ENCODE measurements at places on chromosomes 12 and 14. TPM values are rescaled to one million over a fixed set of nuclear protein-coding genes. Genes with fewer than 3 reads are reported as not detected.

- no peak for DNase-seq
Observed at GRCh38 chr12:57832966-57833365, 13.6 kb downstream of the CTDSP2 start.

DNA sequence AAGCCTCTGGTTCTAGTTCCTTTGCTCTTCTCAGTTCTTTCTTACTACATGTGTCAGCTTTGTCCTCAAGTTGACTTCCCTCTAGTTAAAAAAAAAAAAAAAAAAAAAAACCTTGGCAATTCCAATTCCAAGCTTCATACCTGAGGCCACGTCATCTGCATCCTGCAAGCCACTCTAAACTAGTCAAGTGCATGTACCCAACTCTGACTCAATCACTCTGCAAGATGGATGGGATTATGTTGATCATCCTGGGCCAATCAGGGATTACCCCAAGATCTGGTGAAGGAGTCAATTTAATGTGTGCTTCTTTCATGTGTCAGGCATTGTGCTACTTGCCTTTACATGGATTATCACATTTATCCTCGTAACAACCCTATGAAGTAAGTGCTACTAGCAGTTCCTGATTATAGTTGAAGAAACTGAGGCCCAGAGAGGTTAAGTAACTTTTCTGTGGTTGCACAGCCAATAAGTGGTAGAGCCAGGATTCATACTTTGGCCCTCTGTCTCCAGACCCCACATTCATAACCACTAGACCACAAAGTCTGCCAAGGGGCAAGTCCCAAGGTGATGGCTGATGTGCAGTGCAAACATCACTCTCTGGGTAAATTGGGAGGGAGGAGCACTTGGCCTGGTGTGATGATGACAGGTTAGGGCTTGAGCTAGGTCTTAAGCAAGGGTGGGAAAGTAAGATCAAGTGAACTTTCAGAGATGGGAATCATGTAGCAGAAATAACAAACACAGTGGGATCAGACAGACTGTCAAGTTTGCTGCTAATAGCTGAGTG is 17.3 kb upstream of the CCND2 start:
- no peak for DNase-seq

- no peak for DNase-seq
Observed at GRCh38 chr14:25400607-25401206, 350.8 kb upstream of the STXBP6 start.

- no peak for DNase-seq
Observed at GRCh38 chr14:22630486-22630885, 13.7 kb downstream of the OR6J1 start.

DNA sequence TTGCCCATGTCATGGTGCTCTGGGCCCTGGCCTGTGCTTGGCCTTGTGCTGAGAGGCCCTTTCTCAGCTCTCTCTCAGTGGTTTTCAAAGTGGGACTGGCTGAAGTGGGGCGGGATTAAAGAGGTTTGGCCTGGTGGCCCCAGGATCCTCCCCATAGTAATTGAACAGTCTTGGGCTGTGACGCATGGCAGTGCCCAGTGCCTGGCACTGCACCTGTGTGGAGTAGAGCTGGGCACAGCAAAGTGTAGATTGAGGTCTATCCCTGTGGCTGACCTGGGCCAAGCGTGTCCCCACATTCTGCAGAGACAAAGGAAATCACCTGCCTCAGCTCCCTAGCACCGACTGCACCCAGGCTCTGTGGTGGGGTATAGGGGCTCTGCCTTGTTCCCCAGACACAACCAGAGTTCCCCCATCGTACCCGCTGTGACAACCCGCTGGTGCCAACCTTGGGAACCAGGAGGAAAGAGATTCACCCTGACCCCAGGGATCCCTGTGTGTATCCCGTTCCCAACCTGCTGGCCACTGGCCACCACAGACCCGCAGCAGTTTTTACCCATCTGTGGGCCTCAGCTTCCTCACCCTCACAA is 9.9 kb upstream of the CYP46A1 start:
- no peak for DNase-seq

TMEM253 gene
- total RNA-seq = 0.48 TPM

GRCh38 chr12:18750085-18750484 is 12.2 kb downstream of the CAPZA3 start:
- no peak for DNase-seq

DNA sequence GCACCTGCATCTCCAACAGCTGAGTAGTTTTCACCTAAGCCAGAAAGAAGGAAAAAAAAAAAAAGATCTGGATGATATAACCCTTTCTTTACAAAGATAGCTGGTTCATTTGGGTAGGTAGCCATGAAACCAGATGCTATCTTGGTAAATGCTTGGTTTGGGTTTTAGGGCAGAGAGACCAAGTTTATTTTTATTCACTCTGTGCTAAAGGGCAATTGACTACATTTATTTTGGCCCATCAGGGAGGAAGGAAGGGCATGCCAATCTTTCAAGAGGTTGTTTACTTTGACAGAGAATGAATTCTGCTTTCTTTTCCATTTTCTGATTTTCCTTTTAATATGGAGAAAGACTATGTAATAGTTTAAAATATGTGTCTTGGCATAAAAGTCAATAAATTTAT is 91.0 kb downstream of the NTN4 start:
- no peak for DNase-seq

DNA sequence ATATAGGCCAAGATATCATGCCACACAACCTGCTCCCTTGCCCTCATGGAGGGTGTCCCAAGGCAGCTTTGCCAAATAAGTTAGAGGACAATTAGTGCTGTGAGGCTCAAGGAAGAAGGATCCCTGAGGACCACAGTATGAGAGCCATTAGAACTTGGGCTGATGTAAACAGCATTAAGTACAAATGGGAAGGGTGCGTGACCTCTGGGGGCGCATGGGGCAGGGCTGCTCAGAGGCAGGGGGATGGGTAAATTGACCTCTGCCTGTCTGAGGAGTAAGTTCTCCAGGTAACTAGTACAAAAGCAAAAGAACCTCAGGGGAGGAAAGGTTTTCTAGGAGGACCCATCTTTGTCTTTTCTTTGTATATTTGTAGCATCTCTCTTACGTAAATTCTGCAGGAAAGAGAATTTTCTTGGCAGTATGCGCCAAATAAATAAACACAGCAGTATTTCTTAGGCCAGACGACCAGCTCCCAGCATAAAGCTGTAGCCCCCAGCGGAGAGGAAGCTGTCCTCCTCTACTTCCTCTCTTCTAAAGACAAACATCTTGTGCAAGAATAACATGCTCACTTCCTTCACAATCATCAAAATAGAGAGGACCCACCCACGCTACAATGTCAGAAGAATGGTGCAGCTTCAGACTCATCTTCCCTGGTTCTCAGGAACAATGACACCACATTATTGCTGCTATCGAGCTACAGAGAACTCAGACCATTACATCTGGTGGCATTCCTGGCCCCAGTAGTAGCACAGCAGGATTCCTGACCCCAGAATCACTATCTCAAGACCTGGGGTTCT is 16.4 kb upstream of the VWF start:
- DNase-seq = no peak
